ENCODE measurements at places on chromosomes 7 and 10. TPM values are rescaled to one million over a fixed set of nuclear protein-coding genes. Genes with fewer than 3 reads are reported as not detected.

- H3K27me3 ChIP-seq: no peaks in the 10 kb centered on the region
- H3K4me1 ChIP-seq: no peaks in the 10 kb centered on the region
- H3K36me3 ChIP-seq: no peaks in the 10 kb centered on the region
- DNase-seq: no peak
Observed at GRCh38 chr7:8365499-8366110, 67.8 kb upstream of the NXPH1 start.

DNA sequence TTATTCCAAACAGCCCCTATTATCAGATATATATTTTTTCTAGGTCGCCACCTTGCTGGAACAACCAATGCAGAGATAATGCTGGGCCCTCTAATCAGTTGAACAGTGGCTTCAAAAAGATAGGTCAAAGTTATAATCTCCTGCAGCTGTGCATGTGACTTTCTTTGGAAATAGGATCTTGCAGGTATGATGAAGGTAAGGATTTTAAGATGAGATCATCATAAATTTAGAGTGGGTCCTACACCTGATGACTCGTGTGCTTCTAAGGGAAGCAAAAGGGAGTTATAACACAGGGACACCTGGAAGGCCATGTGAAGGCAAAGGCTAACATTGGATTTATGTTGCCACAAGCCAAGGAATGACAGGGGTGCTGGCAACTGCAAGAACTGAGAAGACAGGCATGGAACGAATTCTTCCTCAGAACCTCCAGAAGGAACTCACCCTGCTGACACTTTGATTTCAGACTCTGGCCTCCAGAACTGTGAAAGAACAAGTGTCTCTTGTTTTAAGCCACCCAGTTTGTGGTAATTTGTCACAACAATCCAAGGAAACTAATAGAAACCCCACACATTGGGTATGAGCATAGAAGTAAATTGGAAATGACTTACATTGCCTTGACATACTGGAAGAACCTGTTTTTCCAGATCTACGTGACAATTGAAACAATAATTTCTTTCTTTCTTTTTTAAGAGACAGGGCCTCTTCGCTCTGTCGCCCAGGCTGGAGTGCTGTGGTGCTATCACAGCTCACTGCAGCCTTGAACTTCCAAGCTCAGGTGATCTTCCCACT is 34.4 kb downstream of the CCDC71L start:
- DNase-seq: no peak
- no peaks in the 10 kb centered on the region for H3K27me3 ChIP-seq
- H3K36me3 ChIP-seq: no peaks in the 10 kb centered on the region
- H3K4me3 ChIP-seq: no peak overlapping the region

- H3K27ac ChIP-seq: no peak overlapping the region
- H3K27me3 ChIP-seq: no peaks in the 10 kb centered on the region
- no peaks in the 10 kb centered on the region for H3K4me1 ChIP-seq
- DNase-seq: no peak
- no peaks in the 10 kb centered on the region for H3K36me3 ChIP-seq
Observed at GRCh38 chr10:127563718-127564553, 14.8 kb downstream of the NPS start.

GRCh38 chr7:30133736-30134610 is 813 bp upstream of the MTURN start:
- no peak for DNase-seq
- no peaks in the 10 kb centered on the region for H3K27me3 ChIP-seq
- no peaks in the 10 kb centered on the region for H3K36me3 ChIP-seq
- H3K27ac ChIP-seq: peak overlapping the region; percentile 92
- H3K4me3 ChIP-seq: peak overlapping the region; percentile 85
- H3K4me1 ChIP-seq: no peaks in the 10 kb centered on the region

DNA sequence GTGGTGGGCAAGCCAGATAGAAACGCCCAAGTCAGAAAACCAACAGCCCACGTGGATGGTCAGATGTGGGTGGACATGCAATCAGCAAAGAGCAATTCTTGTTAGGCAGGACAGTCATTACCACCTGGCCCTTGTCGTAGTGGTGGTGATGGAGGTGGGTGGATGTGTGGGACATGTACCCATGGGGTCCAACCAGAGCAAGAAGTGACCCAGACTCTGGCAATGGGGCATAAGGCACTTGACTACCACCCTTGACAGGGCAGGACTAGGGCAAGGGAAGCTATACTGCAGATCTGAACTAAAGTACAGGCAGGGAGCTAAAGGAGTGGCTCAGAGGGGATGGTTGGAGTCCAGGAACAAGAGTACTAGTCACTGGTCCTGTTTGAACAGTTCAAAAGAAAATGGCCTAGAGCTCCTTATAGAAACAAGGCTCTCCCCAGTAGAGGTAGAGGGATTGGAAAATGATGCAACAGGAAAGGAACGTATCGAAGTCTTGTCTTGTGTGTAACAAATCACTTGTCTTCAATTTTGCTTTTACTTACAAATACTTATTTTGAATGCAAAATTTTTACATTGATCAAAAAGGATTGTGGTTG is 17.6 kb downstream of the LMOD2 start:
- H3K4me1 ChIP-seq: no peaks in the 10 kb centered on the region
- H3K36me3 ChIP-seq: no peaks in the 10 kb centered on the region
- no peaks in the 10 kb centered on the region for H3K27me3 ChIP-seq
- DNase-seq: no peak

DNA sequence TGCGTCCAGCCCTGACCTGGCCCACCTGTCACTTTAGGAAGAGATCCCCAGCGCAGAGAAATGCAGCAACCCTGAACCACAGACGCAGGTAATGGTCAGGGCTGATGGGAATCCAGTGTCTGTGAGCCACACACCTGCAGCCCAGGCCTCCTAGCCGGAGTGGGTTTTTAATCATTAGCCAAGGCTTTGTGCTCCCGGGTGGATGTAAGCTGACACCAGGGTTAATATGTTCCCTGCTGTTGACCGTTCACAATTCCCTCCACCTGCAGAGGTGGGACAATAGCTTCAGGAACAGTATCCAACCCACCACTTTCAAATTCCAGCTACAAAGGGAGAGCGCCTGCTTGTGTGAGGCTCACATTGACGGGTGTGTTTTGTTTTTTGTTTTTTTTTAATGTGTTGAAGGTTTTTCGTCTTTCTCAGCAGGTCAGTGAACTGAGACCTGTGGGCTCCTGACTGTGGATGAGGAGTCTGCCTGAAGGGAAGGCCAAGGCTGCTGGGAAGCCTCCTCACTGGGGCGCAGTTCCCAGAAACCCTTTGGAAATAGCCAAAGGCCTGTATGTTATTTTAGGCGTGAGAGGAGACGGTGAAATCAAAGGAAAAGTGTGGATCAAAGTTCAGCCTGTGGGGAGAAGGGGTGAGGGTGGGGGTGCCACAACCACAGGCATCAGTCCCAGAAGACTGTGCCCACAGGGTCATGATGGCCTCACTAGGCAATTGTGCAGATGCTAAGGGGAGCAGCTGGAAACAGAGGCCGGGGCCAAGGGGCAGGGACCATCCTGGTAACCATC is 111.1 kb downstream of the TNS3 start:
- no peaks in the 10 kb centered on the region for H3K27me3 ChIP-seq
- no peaks in the 10 kb centered on the region for H3K36me3 ChIP-seq
- no peak for DNase-seq
- H3K4me1 ChIP-seq: no peaks in the 10 kb centered on the region
- no peak overlapping the region for H3K4me3 ChIP-seq

- H3K4me1 ChIP-seq: no peaks in the 10 kb centered on the region
- H3K4me3 ChIP-seq: no peak overlapping the region
- no peak overlapping the region for H3K27ac ChIP-seq
- H3K36me3 ChIP-seq: no peaks in the 10 kb centered on the region
- no peak for DNase-seq
Observed at GRCh38 chr7:101557421-101557820, 71.7 kb downstream of the MYL10 start.

DNA sequence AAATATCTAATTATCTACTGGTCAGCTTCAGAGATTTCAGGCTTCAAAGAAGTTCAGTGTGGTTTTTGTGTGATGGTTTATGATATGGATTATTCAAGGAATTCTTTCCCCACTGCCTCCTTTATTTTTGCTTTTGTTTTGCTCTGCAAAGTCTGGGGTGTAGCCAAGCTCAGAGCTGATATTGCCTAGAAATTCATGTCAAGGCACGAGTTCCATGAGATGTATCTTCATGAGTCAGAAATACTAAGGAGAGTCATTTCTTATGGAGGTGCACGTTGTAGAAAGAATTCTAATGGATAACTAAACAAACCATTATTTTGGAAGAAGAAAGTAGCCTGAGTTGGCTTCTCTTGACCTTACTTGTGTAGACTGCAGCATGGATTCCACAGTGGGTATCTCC is 37.4 kb downstream of the VIM start:
- H3K4me3 ChIP-seq: no peak overlapping the region
- no peak for DNase-seq
- H3K27ac ChIP-seq: no peak overlapping the region
- no peaks in the 10 kb centered on the region for H3K27me3 ChIP-seq
- H3K36me3 ChIP-seq: no peaks in the 10 kb centered on the region
- no peaks in the 10 kb centered on the region for H3K4me1 ChIP-seq

- H3K27ac ChIP-seq: no peak overlapping the region
- no peak for DNase-seq
- no peaks in the 10 kb centered on the region for H3K4me1 ChIP-seq
- H3K27me3 ChIP-seq: no peaks in the 10 kb centered on the region
- no peak overlapping the region for H3K4me3 ChIP-seq
Observed at GRCh38 chr7:20438694-20439376, 108.1 kb downstream of the ITGB8 start.

Gene WIPF3
- total RNA-seq: 0.66 TPM

Gene VAX1
- not detected for total RNA-seq

Gene SORCS3
- total RNA-seq: 0.16 TPM

Gene HOXA10
- 21.1 TPM for total RNA-seq
